ENCODE measurements at places on chromosomes 2 and 18. TPM values are rescaled to one million over a fixed set of nuclear protein-coding genes. Genes with fewer than 3 reads are reported as not detected.
A peak's percentile ranks its signal among the peaks of the same experiment; 100 is the strongest.

DNA sequence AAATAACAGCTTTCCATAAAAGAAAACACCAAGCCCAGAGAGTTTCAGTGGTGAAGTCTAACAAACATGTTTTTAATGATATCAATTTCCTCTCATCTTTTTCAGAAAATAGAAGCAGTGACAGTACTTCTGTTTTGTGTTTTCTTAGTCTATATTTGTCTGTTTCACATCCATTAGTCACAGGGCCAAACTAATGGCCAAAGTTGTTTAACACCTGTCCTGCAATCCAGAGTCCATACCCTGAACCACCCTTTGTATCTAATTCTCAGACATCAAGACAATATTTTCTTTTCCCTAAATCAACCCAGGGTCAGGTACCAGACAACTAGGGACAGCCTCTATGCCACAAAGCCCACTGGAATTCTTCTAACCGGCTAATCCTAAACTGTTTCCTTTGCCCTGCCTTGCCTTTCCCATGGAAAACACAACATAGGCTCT is 25.9 kb downstream of the TMSB10 start:
- DNase-seq = no peak

GRCh38 chr18:46297621-46298020 is 193.4 kb downstream of the HAUS1 start:
- DNase-seq = no peak

DNA sequence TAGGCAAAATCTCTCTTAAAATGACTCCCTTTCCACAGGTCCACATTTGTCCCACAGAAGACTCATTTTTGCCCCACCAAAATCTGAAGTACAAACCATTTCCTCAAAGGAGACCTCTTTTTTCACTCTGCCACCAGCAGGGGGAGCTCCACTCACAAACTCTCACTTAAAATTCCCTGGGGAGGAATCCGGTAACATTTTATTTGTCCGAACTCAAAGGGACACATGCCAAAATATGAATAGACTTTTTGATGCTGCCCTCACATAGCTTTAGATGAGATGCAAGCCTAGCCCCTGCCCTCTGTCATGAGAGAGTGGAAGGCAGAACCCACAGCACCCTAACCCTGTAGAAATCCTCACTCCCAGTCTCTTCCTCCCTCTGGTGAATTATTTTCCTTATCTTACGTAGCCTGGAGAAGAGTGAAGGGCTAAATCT is 57.1 kb downstream of the RMDN2 start:
- DNase-seq = peak; percentile 68

The ESPNL gene
- 0.53 TPM for polyA plus RNA-seq

- no peak for DNase-seq
These were observed 77.6 kb upstream of the FOXI3 start for GRCh38 chr2:88530081-88530480.

DNA sequence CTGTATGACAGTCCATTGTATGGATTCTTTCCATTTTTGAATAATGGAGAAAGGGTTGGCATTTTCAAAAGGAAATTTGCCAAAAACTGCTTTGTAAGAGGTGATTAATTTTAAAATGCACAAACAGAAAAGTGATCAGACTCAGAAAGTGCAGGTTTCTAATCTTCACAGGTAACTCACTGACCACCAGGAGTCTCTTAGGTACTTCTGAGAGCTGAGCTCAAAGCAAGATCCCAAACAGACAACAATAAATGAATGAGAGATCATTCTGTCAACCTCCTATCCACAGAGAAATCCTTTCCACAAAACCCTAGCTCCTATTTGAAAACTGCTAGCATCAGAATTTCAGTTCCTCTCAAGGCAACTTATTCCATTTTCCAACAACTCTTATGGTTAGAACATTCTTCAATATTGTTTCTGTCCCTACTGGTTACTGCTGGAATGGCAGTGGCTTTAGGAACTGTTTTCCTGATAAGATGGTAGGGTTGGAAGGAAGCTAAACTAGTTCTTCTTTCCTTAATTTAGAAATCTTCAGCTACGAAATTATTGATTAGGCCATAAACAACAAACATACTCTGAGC is 20.6 kb upstream of the HAAO start:
- DNase-seq = no peak

The ST6GAL2 gene
- 18.3 TPM for polyA plus RNA-seq

The RAB12 gene
- polyA plus RNA-seq = 49.8 TPM

DNA sequence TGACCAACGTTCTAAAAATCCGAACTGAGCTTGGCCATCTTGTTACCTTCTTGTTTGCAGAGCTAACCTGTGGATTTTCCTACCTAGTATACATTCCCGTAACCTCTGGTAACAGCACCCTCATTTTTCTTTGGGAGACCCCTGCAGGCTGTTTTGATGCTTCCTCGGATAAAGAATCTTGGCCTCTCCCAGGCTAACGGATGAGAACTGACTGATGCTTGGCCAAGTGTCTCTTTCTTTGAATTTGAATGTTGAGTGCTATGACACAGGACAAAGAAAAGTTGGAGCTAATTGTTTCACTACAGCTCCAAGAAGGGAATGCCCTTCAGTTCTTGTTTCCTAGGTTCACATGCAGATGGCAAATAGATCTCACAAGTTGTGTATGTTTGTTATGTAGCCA is 19.3 kb upstream of the CAVIN2 start:
- no peak for DNase-seq

The CPLX4 gene
- 0.14 TPM for polyA plus RNA-seq

GRCh38 chr18:30465096-30465495 is 577.4 kb downstream of the DSC3 start:
- no peak for DNase-seq

- no peak for DNase-seq
These were observed 1350.2 kb upstream of the FAM98A start for GRCh38 chr2:34949316-34949715.

GRCh38 chr18:40011201-40011600 is 1943.8 kb upstream of the PIK3C3 start:
- DNase-seq = no peak

The DIPK1C gene
- 0.46 TPM for polyA plus RNA-seq

GRCh38 chr2:218716070-218716469 is 5.4 kb downstream of the TTLL4 start:
- no peak for DNase-seq

The SERPINB5 gene
- polyA plus RNA-seq = not detected

DNA sequence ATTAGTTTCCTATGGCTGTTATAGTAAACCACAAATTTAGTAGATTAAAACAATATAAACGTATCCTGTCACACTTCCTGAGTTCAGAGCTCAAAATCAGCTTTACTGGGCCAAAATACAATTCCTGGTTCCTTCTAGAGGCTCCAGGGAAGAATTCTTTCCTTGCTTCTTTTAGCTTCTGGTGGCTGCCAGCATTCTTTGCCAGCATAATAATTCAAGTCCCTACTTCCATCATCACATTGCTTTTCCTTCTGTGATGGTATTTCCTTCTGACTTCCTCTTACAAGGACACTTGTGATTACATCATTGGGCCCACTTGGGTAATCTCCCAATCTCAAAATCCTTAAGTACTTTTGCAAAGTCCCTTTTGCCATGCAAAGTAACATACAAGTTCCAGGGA is 40.6 kb downstream of the MOB4 start:
- no peak for DNase-seq

- DNase-seq = no peak
These were observed 10.9 kb downstream of the APCDD1 start for GRCh38 chr18:10465174-10465939.

The LYPD6B gene
- polyA plus RNA-seq = 29.8 TPM

DNA sequence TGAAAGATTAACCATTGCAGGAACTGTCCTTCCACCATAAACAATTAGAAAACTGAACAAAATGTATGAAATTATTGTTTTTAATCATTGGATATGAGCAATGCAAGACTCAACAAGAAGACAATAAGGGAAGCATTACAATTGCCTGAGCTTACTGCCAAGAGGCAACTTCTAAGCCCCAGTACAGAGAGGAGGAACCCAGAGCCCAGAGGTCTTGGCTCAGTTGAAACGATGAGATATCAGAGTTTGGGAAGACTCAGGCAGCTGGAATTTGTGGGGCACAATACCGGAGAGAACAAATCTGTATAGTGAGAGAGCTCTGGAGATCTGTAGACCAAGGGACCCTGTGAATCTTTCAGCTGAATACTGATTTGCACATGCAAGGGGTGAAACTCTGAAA is 80.6 kb upstream of the ZFP36L2 start:
- DNase-seq = no peak

- DNase-seq = no peak
These were observed 30.0 kb downstream of the MEMO1 start for GRCh38 chr2:31980674-31981356.

- DNase-seq = no peak
These were observed 2.4 kb downstream of the TRABD2A start for GRCh38 chr2:84878459-84878858.

The C2orf42 gene
- polyA plus RNA-seq = 16.5 TPM

DNA sequence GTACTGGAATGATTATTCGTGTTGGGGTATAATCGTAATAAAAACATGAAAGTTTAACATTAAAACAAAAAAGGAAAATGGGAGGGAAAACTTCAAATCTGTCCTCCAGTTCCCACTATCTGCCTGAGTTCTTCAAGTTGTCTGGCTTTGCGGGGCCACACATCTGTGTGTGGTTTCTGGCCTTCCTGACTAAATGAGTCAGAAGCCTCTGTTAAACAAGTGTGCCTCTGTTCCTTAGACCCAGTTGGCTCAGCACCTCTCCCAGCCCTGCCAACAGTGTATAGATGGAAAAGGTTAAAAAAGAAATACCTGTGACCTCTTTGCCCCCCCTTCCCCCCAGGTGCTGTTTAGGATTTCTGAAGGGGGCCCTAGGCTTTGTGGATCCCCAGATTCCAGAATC is 30.2 kb downstream of the XDH start:
- no peak for DNase-seq

GRCh38 chr2:130963849-130964793 is 127.4 kb downstream of the ARHGEF4 start:
- peak; percentile 15 for DNase-seq

GRCh38 chr2:152600051-152600657 is 117.1 kb downstream of the PRPF40A start:
- no peak for DNase-seq

- DNase-seq = no peak
These were observed 32.6 kb upstream of the KCNF1 start for GRCh38 chr2:10879159-10879558.

The ALPG gene
- polyA plus RNA-seq = not detected

The SLC9A4 gene
- polyA plus RNA-seq = 7.8 TPM

DNA sequence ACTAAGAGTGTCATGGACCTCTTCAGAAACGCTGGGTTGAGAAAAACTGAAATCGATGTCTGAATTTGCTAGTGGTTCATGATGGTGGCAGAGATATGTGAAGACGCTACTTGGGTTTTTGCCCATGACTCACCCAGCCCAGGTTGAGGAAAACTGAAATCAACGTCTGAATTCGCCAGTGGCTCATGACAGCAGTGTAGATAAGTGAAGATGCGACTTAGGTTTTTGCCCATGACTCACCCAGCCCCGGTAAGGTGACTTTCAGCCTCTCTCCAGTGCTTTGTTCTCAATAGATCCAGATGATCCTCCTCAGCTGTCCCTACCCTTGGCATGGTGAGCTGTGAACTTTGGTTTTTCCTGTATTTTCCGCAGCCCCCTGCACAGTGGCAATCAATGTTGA is 105.3 kb upstream of the SIX3 start:
- DNase-seq = no peak

DNA sequence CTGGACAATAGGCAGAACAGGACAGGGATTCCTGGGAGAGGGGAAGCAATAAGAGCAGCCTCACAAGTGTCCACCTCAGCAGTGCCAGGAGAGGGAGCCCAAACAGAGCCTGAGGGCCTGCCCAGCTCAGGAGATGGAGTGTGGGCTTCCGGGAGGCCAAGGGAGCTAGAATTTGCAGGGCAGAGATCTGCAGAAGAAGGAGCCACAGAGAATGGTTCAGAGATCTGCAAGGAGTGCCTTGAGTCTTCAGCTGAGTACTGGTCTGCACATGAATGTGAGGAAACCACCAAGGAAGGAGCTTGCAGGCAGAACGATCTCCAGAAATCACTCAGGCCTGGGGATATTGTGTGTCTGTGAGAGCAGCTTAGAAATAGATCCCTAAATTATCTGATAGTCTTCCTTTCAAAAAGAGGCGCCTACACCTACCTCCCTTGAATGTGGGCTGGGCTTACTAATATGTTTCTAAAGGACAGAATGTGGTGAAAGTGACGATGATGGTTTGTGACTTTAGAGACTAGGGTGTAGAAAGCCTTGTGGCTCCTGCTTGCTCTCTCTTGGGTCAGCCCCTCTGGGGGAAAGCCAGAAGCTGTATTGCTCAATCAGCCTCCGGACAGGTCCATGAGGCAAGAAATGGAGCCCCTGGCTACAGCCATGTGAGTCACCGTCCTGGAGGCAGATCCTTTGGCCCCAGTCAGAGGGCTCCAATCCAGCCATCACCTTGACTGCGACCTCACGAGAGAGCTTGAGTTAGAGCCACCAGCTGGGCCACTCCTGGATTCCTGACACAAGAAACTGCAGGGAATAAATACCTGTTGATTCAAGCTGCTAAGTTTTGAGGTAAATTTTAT is 7.6 kb upstream of the LPIN1 start:
- DNase-seq = no peak

DNA sequence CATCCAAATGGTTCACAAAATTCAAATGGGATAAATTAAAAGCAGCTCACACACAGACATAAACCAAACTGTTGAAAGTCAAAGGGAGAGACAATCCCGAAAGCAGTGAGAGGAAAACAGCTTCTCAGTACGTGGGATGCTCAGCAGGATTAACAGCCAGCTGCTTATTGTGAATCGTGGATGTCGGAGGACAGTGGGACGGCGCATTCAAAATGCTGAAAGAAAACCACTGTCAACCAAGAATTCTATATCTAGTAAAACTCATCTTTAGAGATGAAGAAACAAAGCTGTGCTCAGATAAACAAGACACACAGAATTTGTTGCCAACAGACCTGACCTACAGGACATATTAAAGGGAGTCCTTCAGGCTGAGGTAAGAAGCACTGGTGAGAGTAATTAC is 102.9 kb downstream of the NFATC1 start:
- no peak for DNase-seq

GRCh38 chr2:64796926-64797325 is 143.2 kb upstream of the SERTAD2 start:
- no peak for DNase-seq

GRCh38 chr18:41974796-41975201 is 19.8 kb downstream of the PIK3C3 start:
- DNase-seq = no peak

The GAL3ST2 gene
- 0.30 TPM for polyA plus RNA-seq

The BOLL gene
- polyA plus RNA-seq = 0.01 TPM

The GBX2 gene
- 0.29 TPM for polyA plus RNA-seq

- no peak for DNase-seq
These were observed 1.8 kb downstream of the TMX3 start for GRCh38 chr18:68713131-68713530.

The RAB6C gene
- 0.72 TPM for polyA plus RNA-seq

- no peak for DNase-seq
These were observed 670.0 kb upstream of the ACVR2A start for GRCh38 chr2:147174824-147175254.
